Natural killer cell treated with Interleukin-12 subunit alpha and Interleukin-12 subunit beta and Interleukin-15 and Interleukin-18, amount 100 ng/mL, for 72 hours (primary cell): ENCODE measurements at places on chromosomes 12 and 14. TPM values are rescaled to one million over a fixed set of nuclear protein-coding genes. Genes with fewer than 3 reads are reported as not detected.

GRCh38 chr14:54589076-54589475 is 22.1 kb downstream of the SAMD4A start:
- DNase-seq = no peak

GRCh38 chr14:56905282-56905681 is 95.0 kb upstream of the OTX2 start:
- DNase-seq = no peak

KRT78 gene
- total RNA-seq = not detected

GRCh38 chr12:10584415-10584814 is 29.0 kb downstream of the MAGOHB start:
- no peak for DNase-seq

- DNase-seq = no peak
Observed at GRCh38 chr14:71499018-71499417, 433.2 kb upstream of the RGS6 start.

DNA sequence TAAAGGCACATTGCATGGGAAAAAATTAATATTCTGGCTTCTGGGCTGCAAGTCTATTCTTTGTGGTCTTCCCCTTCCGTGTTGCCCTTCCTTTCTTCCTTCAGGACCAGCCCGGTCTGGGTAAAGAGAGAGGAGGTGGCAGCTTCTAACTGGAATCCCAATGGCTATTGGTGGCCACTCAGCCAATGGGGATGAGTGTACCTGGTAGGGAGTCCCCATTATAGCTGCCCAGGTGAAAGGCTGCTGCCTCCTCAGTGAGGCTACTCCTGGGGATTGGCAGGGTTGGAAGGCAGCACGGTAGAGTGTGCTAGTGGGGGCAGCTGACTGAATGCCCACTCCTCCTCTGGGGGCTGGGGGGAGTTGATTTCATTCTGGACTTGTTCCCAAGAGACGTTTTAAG is 112.6 kb downstream of the RBM19 start:
- no peak for DNase-seq

GRCh38 chr12:131153016-131153415 is 199.3 kb downstream of the ADGRD1 start:
- no peak for DNase-seq

- peak; percentile 94 for DNase-seq
Observed at GRCh38 chr14:90758028-90758889, 58.0 kb downstream of the TTC7B start.

SLC2A3 gene
- 356 TPM for total RNA-seq

GRCh38 chr12:84502180-84502860 is 410.3 kb downstream of the SLC6A15 start:
- DNase-seq = no peak

DNA sequence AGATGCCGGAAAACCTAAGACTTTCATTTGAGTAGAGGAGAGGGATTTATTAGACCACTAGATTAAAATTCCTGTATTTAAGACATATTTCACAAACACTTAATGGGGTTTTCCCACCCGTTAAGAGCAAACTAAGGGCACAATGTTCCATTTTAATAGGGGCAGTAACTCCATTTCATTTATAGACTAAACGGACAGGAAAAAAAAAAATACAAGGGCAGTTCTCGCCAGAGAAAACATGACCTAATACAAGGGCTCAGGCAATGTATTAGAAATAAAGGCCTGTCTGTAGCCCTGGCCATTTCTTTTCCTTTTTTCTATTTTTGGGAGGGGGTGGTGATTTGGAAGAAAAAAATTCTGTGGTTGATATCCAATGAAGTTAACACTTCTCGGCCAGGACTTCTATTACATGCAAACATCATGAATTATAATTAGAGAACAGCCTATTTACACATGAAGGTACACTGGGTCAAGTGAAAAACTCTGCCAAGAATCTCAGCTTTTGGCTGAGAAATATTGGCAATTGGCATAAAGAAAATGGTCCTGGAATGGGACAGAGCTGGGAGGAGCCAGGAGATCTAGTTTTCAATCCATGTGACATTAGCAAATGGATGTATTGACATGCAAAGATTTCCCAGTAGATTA is 641.1 kb upstream of the TBX3 start:
- DNase-seq = no peak
